A549 treated with ZK216348 at 1 μM for 4 hours (cell line): ENCODE measurements at places on chromosomes 5 and 9. TPM values are rescaled to one million over a fixed set of nuclear protein-coding genes. Genes with fewer than 3 reads are reported as not detected.

Gene TAF11L5
- not detected in 5 replicates for total RNA-seq

Gene PTGER4
- 2.5 to 3.3 TPM (median 2.9 TPM) in 5 replicates for total RNA-seq

Gene SPATA31A3
- not detected in 5 replicates for total RNA-seq

Gene TRIM14
- 10.4 to 15.3 TPM (median 13.6 TPM) in 5 replicates for total RNA-seq

Gene NSMF
- total RNA-seq, result 28.4 to 48.9 TPM (median 43.2 TPM) in 5 replicates

Gene TMEM215
- total RNA-seq, result not detected in 5 replicates

Gene ADRA1B
- 14.0 to 23.5 TPM (median 19.1 TPM) in 5 replicates for total RNA-seq

Gene SPAAR
- 0.15 to 0.16 TPM in 2 of 5 replicates, not detected in the others for total RNA-seq

Gene PELO
- total RNA-seq, result 14.7 to 18.9 TPM (median 17.5 TPM) in 5 replicates

Gene AK3
- 40.1 to 61.0 TPM (median 53.0 TPM) in 5 replicates for total RNA-seq
